ENCODE measurements at places on chromosomes 11 and 22.

GRCh38 chr11:72075109-72075508 lies 5.2 kb downstream of the NUMA1 start:
- DNase-seq: no peak

DNA sequence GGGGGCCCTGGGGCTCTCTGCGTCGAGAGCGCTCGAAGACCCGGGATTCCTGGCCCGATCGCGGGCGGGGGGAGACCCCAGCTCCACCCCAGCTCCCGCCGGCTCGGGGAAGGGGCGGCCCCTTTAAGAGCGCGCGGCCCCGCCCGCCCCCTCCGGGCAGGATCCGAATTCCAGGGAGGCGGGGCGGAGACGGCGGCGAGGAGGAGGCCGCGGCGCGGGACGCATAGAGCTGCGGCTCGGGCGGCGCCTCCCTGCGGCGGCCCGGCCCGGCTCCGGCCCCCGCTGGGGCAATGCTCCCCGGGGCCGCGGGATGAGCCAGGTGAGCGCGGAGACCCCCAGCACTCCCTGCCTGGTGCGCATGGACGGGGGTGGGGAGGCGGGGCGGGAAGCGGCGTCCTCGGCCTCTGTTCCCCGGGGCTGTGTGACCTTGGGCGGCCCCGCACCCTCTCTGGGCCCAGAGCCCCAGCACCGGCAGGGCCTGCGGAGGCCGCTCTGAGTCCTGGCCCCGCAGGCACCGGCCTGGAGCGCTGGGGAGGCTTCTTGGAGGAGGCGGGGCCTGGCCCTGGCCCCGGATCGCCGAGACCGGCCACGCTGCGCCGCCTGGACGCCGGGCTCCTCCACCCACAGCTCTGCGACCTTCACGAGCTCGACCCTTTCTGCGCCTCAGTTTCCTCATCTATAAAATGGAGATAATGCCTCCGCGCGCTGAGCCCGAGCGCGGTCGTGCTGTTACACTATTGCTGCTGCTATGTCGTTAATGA lies 565 bp downstream of the GAS2L1 start:
- DNase-seq: no peak

DNA sequence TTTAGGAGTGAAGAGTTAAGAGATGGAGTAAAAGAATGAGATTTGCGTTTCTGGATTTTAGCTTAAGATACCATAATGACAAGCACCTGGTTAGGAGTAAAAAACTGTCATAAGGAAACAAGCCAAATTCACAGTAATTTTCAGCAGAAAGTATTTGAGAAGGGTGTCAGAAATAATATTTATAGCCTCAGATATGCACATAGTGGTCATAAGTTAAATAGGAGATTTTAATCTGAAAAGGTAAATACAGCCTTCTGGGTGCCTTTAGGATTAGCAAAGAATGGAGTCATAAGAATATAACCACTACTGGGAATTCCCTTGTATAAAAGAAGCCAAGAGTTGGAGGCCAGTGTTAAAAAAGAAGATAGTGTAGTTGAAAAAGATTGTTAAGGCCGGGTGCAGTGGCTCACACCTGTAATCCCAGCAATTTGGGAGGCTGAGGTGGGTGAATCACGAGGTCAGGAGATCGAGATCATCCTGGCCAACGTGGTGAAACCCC lies 160.1 kb downstream of the SWAP70 start:
- no peak for DNase-seq

GRCh38 chr22:46672731-46673130 lies 52.5 kb downstream of the GRAMD4 start:
- no peak for DNase-seq

DNA sequence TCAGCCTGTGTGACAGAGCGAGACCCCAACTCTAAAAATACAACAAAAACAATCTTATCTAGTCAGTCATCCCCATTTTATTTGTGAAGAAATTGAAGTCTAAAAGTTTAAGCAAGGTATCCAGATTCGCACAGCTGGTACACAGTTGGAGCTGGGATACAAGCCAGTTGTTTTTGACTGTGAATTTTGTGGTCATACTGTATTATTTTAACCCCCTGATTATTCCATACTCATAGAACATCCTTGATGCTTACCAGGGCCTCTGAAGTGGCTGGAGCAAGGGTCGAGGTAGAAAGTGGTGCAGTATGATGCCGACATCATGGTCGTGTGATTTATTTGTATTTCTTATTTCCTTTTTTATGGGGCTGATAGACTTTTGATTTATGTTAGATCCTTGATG lies 50.0 kb downstream of the BID start:
- no peak for DNase-seq

GRCh38 chr11:70862093-70862492 lies 390.3 kb downstream of the SHANK2 start:
- DNase-seq: no peak

DNA sequence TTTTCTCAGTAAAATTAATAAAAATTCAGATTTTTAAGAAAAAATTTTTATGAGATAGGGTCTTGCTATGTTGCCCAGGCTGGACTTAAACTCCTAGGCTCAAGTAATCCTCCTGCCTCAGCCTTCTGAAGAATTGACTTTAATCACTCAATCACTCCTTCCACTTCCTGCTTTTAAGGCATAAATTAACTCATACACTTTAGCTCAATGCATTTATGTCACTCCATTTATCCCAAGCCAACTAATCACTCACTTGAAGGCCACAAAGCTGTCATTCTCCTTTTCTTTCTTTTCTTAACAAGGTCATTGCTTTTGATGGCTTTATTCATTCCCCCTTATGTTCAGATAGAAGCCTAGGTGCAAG lies 877 bp downstream of the ALG9 start:
- no peak for DNase-seq

- no peak for DNase-seq
These were observed 152.0 kb downstream of the LRRC4C start for GRCh38 chr11:41307296-41308080.

GRCh38 chr11:35892166-35892565 lies 51.7 kb upstream of the LDLRAD3 start:
- no peak for DNase-seq

DNA sequence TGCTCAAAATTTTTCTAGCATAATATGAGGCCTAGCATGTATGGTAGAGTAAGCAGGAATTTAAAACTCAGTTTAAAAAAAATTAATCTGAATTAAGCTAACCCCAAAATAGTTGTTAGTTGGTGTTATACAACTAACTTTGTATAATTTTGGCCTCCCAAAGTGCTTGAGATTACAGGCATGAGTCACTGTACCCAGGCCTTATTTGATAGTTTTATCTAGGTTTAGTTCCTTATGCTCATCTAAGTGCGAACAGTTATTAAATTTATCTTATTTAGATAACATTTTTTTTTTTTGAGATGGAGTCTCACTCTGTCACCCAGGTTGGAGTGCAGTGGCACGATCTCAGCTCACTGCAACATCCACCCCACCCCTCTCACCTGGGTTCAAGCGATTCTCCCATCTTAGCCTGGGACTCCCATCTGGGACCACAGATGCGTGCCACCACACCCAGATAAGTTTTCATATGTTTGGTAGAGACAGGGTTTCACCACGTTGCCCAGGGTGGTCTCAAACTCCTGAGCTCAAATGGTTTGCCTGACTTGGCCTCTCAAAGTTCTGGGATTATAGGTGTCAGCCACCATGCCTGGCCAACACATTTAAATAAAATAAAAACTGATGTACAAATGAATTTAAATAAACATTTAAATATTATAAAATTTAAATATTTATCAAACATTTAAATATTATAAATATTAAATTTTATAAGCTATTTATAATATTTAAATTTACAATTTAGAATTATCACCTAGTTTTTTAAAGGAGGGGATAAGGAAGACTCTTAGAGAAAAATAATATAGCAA lies 7.5 kb downstream of the IL18 start:
- no peak for DNase-seq

DNA sequence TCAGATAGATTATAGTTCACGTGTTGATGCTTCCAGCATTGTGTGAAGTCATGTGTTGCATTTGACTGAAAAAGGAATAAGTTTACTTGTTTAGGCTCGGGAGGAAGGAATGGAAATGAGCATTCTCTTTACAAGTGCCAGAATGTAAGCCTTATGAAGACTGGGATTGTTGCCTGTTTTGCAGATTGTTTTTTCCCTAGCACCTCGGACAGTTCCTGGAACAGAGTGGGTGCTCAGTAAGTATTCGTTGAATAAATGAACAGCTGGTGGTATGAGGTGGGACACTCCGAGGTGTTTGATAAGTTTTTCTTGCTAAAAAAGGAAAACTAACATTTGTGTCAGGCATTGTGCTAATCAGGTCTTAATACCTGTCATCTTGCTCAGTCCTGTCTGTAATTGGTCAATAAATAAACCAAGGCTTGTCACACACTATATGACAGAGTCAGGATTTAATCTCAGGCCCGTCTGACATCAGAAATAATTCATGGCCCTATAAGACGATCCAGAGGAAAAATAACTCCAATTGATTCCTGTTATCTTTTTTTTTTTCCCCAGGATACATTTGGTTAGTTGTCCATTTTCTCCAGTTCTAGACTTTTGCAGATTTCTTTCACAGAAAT lies 304.7 kb downstream of the NELL1 start:
- DNase-seq: no peak

DNA sequence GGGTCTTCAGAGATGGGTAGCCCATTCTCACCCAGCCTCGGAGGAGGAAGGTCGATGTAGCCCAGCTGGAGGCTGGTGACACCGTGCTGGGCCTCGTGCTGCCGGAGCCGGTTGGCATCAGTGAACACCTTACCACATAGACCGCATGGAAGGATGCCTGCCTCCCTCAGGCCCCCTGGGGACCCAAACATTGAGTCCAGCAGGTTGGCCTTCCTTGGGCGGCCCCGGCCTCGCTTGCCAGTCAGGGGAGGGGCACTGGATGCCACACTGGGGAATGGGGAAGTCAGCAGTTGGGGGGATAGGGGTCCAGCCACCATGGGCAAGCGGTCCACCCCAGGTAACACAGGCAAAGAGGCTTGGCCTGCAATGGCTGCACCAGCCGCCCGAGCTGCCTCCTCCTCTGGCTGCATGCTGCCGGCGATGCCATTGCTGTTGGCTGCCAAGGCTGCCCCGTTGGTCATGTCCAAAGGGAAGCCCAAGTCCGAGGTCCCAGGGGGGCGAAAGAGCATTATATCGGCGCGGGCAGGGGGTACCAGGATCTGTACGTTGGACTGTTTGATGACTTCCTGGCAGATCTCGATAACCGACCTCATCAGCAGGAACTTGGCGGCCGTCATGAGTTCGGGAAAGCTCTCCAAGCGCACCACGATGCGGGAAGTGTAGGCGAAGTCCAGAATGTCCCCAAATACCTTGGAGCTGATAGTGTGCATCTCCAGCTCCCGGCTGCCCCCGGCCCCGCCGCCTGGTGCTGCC lies 1.4 kb downstream of the PATZ1 start:
- no peak for DNase-seq

GRCh38 chr11:34363363-34364084 lies 5.7 kb upstream of the ABTB2 start:
- no peak for DNase-seq

- no peak for DNase-seq
These were observed 76.5 kb downstream of the RAB30 start for GRCh38 chr11:82995235-82995634.

GRCh38 chr22:40040927-40041326 lies 46.2 kb downstream of the FAM83F start:
- peak; percentile 19 for DNase-seq

DNA sequence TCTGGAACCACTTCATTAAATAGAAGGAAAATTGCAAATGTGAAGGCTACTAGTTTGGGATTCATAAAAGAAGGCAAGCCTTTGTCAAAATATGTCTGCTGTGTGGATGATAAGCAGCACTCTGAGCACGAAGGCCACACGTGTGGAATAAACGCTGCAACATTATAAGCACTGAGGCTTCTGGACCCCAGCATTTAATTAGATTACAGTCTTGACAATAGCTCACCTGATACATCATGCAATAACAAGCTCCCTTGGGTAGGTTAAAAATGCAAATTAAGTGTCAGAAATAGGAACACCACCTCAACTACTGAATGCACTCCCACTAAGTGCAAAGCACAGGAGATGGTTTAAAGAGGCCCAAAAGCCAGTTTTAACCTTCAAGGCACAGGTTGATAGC lies 179.3 kb downstream of the LARGE1 start:
- DNase-seq: no peak

DNA sequence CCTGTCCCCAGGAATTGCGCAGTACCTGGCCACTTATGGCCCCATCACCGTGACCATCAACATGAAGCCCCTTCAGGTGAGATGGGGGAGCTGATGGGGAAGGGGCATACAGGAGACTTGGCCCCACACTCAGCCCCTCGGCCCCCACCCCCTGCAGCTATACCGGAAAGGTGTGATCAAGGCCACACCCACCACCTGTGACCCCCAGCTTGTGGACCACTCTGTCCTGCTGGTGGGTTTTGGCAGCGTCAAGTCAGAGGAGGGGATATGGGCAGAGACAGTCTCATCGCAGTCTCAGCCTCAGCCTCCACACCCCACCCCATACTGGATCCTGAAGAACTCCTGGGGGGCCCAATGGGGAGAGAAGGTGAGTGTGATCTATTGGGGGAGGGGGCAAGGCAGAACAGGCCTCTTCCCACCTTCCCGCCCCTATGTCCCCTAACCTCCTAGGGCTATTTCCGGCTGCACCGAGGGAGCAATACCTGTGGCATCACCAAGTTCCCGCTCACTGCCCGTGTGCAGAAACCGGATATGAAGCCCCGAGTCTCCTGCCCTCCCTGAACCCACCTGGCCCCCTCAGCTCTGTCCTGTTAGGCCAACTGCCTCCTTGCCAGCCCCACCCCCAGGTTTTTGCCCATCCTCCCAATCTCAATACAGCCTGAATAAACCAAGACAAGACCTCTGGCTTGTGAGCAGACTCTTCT lies 3.6 kb downstream of the CTSW start:
- no peak for DNase-seq

GRCh38 chr11:2821891-2822290 lies 63.7 kb downstream of the CDKN1C start:
- no peak for DNase-seq

GRCh38 chr11:93188726-93189125 lies 9.1 kb downstream of the SLC36A4 start:
- no peak for DNase-seq

DNA sequence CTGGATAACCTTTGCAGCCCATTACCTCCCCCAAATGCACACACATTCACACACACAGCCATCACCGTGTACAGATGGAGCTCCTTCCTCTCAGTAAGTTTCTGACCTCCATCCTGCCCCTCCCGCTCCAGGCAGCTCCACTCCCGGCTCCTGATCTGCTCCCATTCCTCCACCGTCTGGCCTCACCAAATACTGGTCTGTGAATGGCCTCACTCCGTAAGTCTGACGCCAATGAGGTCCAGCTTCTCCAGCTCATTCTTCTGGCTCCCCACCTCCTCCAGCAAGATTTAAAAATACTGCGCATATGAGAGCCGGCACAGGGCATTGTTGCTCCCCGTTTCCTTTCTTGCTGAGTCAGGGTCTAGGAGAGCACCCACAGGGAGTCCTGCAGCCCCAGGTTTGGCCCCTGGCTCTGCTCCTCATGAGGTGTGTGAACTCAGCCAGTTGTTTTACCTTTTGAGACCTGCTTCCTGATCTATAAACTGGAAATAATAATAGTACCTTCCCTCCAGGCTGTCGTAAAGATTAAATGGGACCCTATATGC lies 14.0 kb upstream of the TUB start:
- DNase-seq: no peak

DNA sequence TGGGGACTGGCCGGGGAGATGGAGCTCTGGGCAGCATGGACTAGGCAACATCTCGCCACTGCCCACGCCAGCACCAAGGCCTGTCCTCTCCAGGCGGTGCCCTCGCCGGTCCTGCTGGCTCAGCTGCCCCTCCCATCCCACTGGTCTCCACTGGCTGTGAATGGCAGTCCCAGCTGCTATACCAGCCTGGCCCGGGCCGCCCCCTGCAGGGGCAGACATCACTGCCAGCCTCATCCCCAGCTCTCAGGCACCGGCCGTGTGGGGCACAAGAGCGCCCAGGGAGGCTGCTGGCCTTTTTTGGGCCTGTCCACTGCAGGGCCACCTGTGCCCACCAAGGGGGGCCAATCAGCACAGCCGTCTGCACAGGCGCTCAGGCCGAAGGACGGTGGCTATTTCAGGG lies 30.1 kb upstream of the H19 start:
- no peak for DNase-seq

All from HS-27A (cell line).